CD14-positive monocyte (primary cell): ENCODE measurements at places on chromosomes 4 and X.
A peak's percentile ranks its signal among the peaks of the same experiment; 100 is the strongest.

DNA sequence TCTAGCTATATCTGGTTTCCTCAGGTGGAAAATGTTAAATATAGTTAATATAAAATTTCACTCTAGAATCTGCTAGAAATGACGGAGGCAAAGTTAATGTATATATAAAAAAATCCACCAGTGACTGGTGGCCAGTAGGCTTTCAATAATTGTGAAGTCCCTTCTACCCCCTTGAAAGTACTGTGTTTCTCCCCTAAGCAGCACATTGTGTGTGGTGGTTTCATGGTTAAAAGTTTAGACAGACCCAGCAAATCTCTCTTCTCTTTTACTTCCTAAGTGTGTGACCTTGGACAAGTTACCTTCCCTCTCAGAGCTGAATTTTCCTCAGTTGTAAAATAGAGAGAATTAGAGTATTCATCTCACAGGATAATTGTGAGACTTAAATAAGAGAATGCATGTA is 600 bp upstream of the HEPH start:
- no peak for DNase-seq

- no peak for DNase-seq
Observed at GRCh38 chr4:68948044-68948743, 3.4 kb downstream of the UGT2A3 start.

DNA sequence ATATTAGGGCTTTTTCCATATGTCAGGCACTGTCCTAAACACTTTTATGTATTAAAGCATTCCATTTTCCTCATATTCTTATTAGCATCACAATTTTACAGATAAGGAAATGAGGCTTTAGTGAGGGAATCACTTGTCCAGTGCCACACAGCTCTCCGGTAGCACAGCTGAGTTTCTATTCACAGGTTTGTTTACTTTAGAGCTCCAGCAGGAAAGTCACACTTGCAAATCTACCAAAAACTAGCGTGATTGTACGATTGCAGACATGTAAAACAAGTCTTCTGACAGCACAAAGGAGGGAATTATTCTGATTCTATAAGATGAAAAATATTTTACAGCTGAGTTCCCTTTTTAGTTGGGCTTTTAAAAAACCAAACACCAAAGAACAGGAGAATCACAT is 472.1 kb downstream of the TMA16 start:
- no peak for DNase-seq

DNA sequence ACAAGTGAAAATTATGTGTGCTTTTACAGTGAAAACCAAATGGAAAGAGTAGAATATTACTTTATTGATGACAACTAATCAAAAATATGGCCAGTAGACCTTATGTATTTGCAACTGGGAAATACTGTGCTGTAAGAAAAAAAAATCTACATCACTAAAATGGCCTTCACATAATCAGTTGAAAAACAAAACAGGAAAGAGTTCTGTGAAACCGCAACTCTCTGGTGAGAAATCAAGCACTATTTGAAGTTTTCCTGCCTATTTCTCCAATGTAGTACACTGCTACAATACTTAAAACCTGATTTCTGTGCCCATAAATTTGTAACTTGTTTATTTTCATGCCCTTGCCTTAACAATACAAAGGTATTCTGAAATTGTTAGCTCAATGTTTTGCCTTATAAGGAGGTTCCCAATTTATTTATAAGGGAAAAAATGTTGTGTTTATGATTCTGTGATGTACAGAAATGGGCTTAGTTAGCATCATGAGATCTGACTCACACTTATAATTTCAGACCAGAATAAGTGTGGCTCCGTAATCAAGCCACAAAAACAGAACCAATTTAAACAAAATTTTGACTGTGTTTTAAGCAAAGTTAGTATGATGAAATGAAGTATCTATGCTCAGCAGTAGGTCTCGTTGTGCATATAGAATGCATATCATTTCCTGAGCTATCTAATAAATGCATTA is 147.1 kb downstream of the FAT4 start:
- DNase-seq = no peak

GRCh38 chrX:31423609-31424189 is 351.9 kb upstream of the FTHL17 start:
- no peak for DNase-seq

- no peak for DNase-seq
Observed at GRCh38 chrX:104565791-104566680, at the start of gene IL1RAPL2. Gene IL1RAPL2 (plus strand): TSS chrX:104566199.

DNA sequence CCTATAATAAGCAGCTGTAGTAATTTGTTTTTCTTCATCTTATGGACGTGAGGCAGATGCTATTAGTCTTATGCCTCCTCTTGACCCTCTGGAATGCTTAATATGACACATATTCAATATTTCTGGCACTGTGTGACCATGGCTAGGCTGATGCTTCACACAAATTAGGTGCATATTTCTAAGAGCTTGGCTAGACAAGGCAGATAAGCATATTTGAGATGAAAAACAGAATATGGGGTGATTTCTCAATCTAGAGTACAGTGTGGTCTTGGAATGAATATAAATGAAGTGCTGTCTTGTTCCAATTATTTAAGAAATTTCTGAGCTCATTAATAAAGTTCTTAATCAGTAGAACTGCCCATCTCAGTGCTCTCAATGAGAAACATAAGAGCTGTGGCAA is 156.2 kb downstream of the NPNT start:
- DNase-seq = no peak

- DNase-seq = no peak
Observed at GRCh38 chr4:98430708-98431403, 169.7 kb downstream of the RAP1GDS1 start.

DNA sequence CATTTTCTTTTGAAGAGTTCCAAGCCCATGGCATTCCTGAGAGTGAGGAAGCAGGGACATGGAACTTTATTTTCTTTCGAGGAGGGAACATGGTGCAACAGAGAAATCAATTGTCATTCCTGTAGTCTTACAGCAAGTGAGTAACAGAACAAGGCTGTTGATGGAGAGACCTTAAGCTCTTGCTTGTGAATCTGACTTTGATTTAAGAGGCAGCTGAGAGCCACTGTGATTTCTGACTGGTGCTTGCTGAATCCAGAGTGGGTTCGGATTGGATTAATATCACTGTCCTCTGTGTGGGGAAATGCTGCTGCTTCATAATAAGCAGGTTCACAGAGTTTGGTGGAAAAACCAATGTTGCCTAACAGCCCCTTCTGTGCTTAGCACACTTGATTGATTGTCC is 4.7 kb upstream of the ATP1B4 start:
- no peak for DNase-seq

GRCh38 chr4:7908668-7909067 is 31.0 kb downstream of the AFAP1 start:
- DNase-seq = no peak

- no peak for DNase-seq
Observed at GRCh38 chr4:6275898-6276806, 6.5 kb downstream of the WFS1 start.

- peak; percentile 90 for DNase-seq
Observed at GRCh38 chr4:38621028-38621684, 42.8 kb upstream of the KLF3 start.

GRCh38 chr4:24720979-24721378 is 74.4 kb upstream of the SOD3 start:
- DNase-seq = no peak

GRCh38 chrX:100926453-100926852 is 2.3 kb downstream of the XKRX start:
- DNase-seq = no peak

- DNase-seq = no peak
Observed at GRCh38 chr4:112098841-112099530, 46.3 kb upstream of the FAM241A start.

GRCh38 chr4:140256941-140257340 is 103.0 kb upstream of the MAML3 start:
- no peak for DNase-seq

DNA sequence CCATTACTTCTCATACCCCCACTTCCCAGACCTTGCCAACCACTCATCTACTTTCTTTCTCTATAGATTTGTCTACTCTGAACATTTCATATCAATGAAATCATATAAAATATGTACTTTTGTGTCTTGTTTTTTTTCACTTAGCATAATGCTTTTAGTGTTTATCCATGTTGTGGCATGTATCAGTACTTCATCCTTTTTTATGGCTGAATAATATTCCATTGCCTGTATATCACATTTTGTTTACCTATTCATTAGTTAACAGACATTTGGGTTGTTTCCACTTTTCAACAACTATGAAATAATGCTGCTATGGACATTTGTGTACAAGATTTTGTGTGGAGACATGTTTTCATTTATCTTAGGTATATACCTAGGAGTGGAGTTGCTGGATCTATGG is 324.1 kb downstream of the OPHN1 start:
- no peak for DNase-seq

- DNase-seq = no peak
Observed at GRCh38 chr4:1522606-1523005, 116.4 kb upstream of the NKX1-1 start.

GRCh38 chr4:8844976-8845690 is 26.5 kb downstream of the HMX1 start:
- no peak for DNase-seq

GRCh38 chr4:109472343-109472761 is 38.7 kb downstream of the SEC24B start:
- DNase-seq = no peak
